ENCODE measurements at places on chromosomes 4 and X.

- DNase-seq = no peak
Measured at GRCh38 chr4:2954358-2955185, 8.6 kb downstream of the NOP14 start.

DNA sequence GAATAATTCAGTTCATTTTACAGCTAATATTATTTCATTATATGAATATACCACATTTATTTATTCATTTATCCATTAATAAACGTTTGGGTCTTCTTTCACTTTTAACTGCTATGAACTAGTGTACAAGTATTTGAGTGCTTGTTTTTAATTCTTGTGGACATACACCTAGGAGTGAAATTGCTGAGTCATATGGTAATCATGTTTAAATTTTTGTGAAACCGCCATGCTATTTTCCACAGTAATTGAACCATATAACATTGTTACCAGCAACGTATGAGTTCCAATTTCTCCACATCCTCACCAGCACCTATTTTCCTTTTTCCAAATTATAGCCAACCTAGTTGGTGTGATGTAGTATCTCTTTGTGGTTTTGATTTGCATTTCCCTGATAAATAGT, 388.2 kb downstream of the MAGEE1 start:
- DNase-seq = no peak

DNA sequence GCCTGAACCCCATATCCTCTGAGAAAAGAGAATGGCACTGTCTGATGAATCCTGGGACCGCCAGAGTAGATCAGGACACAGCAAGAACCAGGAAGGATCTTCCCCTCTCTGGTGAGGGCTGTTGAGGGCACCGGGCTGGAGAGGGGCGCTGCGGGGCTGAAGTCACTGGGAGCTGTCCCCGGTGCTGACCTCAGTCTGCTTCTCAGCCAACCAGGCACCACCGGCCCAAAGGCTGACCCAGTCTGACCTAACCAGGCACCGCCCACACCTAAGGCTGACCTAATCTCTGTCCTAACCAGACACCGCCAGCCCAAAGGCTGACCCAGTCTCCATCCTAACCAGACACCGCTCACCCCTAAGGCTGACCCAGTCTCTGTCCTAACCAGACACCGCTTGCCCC, 82.8 kb downstream of the CPZ start:
- DNase-seq = no peak

DNA sequence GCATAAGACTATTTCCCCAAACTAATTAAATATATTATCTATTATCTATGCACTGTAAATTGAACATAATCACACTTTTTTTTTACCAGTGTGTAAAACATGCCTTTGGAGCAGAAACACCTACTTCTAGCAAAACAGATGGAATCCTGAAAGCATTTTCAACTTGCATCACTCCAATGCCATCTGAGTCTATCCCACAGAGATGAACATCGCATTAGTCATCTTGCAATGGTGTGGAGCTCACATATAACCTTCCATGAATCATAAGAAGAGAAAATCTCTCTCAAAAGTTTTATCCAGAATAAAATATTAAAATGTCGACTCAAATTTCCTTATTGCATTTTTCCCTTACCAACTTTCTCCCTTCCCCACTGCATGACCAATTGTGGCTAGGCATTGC, 406.7 kb upstream of the ACTRT1 start:
- DNase-seq = no peak

- DNase-seq = peak; percentile 19
Measured at GRCh38 chr4:186149872-186150271, 41.5 kb upstream of the CYP4V2 start.

DNA sequence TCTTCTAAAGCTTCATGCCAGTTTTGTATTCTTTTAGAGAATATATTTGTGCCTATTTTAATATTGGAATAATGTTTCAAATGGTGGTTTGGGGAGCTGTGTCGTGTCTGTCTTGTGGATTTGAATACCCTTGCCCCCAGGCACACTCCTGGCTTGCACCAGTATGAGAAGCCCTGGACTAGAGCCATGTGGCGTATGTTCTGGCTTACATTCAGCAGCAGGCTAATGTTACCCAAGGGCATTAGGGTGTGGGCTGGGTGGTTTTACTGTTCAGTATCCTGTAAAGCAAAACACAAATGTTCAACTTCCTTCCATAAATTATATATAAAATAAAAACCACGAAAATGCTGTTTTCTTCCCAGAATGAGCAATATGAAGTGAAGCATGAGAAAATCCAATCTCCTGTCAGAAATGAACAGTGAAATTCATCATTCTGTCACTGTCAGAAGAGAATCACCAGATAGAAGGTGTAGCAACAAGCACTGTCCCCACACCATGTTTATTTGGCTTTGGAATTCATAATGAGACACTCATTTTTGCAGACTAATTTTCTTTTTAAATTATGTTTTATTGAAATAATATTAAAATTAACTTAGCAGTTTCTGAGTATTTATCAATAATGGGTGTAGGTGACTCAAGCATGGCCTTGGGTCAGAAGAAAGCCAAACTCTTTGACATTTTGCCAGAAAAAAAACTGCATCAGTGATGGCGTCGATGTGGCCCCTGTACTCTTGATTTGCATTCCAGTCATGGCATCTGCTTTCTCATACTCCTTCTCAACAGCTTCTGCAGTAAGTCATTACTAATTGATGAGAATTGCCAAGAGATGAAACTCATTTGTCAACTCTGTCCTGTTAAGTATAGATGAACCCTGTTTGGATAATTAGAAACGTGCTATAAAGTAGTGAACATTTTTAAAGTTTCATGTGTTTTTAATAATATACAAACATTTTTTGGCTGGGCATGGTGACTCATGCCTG, 43.8 kb downstream of the WWC2 start:
- DNase-seq = peak; percentile 97

- DNase-seq = peak; percentile 43
Measured at GRCh38 chr4:113823291-113823659, 61.7 kb upstream of the CAMK2D start.

GRCh38 chr4:94957030-94957429, 199.3 kb downstream of the BMPR1B start:
- DNase-seq = no peak

- DNase-seq = no peak
Measured at GRCh38 chrX:38820751-38821150, 19.5 kb downstream of the MID1IP1 start.

DNA sequence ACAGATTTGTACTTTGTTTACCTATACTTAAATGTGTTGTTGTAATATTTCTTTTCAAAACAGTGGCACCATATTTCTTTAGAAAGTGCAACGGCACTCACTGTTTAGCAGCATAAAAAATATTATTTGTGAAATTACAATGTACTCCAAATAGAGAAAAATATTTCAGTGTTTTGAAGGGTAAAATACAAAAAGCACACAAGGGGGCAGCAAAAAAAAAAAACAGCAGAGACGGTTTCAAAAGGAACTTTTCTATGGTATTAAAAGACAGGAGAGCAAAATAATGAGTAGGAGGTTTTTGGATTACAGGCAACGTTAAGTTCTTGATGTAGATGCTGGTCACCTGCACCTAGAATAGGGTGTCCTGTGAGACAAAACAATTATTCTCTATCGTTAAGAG, 2.0 kb downstream of the NUDT11 start:
- no peak for DNase-seq

DNA sequence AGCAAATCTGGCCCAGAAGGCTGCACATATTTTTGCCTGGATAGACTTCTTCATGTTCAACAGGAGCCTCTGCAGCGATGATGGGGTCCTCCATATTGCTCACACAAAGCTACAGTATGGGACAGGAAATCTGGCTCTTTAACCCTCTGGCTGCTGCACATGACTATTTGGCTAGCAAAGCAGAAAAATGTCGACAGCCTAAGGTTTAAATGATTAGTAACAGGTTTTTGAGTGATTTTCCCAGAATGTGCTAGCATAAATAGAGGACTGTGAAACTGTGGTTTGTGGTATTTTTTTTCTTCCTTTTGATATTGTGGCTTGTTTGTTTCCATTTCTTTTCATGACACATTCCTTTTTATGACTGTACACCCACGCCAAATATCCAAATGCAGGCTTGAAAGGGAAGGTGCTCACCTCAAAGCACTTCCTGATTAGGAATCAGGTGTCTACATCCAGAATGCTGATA, 120.2 kb upstream of the GK2 start:
- peak; percentile 0 for DNase-seq

DNA sequence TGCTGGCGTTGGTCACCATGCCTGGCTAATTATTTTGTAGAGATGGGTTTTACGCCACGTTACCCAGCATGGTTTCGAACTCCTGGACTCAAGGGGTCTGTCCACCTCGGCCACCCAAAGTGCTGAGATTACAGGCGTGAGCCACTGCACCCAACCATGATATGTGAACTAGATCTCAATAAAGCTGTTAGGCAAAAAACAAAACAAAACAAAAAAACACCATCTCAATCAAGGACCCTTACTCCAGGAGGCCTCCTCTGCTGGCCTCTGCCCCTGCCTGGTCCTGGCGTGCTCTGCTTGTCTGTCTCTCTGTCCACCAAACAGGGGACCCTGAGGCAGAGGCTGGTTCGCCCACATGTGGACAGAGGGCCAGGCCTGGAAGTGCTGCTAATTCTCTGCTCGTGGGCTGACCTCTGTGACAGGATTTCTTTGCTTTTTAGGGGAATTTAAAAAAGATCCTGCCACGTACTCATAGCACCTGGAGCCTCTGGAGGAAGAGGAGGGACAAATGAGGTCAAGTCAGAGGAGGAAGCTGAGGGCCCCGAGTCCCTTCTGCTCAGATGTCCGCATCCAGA, 32.7 kb upstream of the WFS1 start:
- no peak for DNase-seq

DNA sequence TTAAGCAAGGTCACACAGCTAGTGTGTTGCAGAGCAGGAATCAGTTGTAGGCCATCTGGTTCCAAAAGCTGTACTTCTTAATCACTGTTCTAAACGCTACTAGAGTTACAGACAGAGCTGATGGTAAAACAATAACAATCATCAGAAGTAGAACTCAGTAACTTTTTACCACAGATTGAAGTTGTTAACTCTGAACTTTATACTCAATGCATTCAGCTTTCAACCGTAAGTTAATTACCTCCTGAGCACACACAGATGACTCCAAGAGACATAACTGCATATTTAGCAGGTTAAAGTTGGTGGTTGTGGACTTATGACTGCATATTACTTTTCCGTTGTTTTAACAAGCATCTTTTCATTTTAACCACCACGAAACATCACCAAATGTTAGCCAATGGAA, 127.3 kb downstream of the PRSS12 start:
- DNase-seq = no peak

GRCh38 chr4:73947239-73947985, 34.4 kb downstream of the PF4 start:
- DNase-seq = no peak

DNA sequence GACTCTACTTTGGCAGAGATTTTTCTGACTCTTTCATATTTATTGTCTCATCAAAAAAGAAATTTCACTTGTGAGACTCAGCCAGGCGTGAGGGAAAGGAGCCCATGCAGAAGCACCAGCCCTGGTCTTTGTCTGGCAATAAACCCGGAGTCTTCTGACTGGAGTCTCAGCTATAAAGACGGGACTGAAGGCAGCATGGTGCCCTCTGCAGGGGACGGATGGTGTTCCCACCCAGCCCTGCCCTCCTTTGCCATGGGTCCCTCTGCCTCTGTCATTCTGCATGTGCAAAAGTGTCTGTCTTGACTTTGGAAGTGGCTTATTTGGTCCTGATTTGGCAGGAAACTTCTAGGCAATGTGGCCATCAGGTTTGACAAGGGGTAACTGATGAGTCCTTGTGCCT, 14.2 kb downstream of the ZNF185 start:
- no peak for DNase-seq

Data from AG10803 (cell line).